ENCODE measurements at places on chromosomes 5 and 9.
A peak's percentile ranks its signal among the peaks of the same experiment; 100 is the strongest.

DNA sequence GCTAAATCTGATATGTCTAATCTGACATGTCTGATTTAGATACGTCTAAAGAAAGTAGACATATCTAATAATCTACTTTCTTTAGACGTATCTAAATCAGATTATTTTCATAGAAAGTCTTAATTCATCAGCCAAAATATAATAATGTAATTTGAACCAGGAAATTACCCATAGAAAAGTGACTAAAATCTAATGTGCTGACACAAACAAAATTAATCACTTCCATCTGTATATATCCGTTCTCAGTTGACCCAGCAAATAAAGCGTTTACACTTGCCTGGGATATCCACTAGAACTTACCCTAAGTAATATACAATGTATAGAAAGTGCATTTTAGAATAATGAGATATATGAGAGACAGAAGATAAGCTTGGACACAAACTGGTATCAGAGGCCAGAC lies 56.7 kb downstream of the TTLL11 start:
- no peak for DNase-seq

DNA sequence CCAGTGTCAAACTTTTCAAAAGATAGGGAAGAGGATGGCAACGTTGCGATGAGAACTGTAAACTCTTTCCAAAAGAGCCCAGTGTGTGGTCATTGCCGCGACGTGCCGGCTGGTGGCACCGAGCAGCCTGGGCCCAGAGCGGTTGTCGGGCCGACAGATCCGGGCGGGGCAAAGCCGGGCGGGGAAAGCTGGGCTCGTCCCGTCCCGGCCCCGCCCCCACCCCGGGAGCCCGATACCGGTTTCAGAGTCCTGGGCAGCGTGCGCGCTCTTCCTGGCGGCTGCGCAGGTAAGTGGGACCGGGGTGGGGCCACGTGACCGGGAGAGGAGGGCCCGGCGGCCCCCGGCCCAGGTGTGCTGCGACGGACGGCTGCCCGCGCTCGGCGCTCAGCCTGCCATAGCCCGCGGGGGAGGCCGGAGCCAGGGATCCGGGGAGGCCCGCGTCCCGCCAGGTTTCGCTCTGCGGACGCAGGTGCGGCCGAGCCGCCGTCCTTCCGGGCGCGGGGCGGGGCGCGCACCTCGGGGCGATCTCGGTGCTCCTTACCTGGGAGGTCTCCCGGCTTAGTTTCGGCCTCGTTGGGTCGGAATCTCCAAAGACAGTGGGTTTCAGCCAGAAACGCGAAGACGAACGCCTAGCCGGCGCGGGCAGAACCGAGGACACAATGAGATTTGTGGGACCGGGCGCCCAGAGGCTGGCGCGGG lies at the start of gene MARVELD2:
MARVELD2 (plus strand) TSS at position 232 of the 699 bp plus-strand sequence. CDS start 4,270 bp downstream, outside the sequence.
- peak; percentile 7 for DNase-seq

DNA sequence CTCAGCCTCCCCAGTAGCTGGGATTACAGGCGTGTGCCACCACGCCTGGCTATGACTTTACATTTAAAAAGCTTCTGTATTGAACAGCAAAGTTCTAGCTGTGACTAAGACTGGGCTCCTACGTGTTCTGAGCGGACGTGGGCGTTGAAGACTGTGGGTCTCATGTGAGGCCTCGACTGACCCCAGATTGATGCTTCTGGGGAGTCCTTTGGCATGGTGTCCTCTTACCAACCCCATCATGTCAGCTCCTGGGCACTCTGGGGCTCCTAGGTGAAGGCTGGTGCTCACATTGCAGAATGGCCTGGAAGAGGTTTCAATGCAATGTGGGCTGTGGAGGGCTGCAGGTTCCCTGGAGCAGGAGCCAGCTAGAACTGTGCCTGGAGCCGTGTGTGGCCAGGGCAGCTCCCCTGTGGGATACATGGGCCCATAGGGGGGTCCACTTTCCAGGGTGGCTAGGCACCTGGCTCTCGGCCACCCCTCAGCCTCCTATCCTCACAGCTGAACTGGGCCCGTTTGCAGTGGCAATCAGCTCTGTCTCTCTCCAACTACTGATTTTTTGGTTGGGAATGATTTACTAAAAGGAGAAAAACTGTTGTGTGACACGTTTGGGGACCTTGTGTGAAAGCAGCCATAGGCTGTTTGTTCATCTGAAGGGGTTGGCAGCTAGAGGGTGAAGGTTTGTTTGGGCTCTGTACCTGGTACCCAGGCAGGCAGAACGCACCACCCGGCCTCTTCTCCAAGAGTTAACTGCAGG lies 29.7 kb downstream of the SLC25A25 start:
- DNase-seq = no peak

DNA sequence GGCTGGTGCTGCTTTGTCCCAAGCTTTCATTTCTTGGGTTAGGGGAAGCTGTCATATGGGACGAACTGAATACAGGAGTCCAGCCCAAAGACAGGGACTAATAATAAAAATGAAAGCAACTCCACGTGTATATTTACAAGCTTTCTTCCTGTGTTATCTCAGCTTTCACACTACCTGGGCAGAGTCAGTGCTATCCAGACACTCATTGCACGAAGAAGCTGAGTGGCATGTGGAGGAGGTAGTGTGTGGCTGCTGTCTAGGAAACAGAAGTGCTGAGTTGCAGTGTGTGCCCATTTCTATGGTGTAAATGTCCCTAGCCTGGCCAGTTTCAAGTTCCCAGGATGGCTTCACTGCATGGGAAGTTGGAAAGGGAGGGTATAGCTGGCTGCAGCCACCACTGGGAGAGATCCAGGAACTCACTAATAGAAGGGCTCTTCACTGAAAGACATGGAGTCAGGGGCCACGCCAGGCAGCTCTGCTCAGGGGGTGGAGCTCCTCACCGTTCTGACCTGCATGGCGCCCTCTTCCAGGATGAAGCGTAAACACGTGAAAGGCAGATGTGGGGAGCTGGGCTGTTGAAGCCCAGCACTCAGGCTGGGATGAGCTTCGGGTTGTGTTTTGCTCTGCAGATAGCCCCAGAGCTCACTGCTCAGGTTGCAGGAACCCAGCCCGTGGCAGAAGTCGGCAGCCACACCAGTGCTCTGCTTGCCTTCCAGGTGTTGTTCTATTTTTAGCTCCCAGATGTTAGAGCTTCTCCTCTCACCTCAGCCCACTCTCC lies 116.9 kb downstream of the IRX2 start:
- DNase-seq = no peak

GRCh38 chr5:178670351-178670885 lies 43.6 kb upstream of the CLK4 start:
- no peak for DNase-seq

DNA sequence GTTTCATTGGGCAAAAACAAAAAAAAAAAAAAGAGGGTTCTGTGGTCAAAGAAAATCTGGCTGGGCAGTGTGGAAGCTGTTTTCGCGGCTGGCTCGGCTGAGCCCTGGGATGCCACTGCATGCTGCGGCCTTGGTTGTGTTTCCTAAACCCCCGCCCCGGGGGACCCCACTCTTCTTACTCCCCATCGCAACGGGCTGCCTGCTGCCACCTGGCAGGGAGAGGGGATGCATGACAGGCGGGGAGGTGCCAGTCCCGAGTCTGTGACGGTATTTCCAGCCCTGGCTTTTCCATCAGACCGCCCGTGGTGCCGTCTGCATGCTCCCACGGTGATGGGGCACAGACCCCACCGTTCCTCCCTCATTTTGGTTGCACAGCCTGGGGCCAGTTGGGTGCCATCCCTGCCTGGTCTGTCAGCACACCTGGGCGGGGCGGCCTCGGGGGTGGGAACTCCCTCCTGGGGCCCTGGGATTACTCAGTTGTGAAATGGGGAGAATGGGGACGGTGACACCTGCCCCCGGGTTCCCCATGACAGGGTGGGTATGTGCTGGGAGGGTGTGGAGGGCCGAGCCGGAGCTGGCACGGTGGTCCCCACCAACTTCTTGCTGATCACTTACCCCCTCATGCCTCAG lies 101.0 kb downstream of the RXRA start:
- no peak for DNase-seq

DNA sequence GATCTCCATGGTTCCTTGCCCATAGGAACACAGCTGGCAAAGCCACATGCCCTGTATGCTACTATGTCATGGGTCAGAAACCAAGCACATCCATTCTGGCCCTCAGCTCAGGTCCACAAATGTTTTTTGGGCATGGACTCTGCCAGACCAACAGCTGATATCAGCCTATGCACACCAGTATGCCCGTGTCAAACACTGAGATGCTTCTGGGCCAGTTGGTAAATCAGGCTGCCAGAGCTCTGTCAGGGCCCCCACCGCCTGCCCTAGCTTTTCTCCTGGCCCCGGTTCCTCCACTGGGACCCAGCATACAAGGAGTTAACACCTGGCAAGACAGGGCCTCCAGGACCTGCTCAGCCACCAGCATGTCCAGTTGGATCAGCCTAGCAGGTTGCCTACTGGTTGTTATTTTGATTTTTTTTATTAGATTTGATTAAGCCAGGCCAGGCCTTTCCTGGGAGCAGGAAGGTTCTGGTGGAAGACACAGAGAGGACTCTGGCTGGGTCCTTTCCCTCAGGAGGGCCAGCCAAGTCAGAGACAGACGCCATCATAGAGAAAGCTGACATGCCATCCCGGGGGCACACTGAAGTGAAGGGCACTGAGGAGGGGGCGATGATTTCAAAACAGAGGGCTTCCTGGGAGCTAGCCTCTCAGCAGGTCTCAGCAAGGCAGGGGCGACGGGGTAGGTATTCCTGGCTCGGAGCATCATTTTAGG lies 65.8 kb downstream of the TSTD2 start:
- no peak for DNase-seq

DNA sequence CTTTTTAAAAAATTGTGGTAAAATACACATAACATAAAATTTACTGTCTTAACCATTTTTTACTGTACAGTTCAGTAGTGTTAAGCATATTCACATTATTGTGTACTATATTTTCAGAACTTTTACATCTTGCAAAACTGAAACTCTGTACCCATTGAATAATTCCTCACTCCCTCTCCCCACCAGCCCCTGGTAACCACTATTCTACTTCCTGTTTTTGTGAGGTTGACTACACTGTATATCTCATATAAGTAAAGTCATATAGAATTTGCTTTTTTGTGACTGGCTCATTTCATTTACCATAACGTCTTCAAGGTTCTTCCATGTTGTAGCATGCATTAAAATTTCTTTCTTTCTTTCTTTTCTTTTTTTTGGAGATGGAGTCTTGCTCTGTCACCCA lies 87.0 kb downstream of the LNPEP start:
- no peak for DNase-seq

- DNase-seq = no peak
Measured at GRCh38 chr9:1939926-1940368, 75.2 kb upstream of the SMARCA2 start.

GRCh38 chr9:133341369-133342068 lies 5.5 kb upstream of the SURF6 start:
- no peak for DNase-seq

GRCh38 chr9:110105107-110105506 lies 102.9 kb downstream of the C9orf152 start:
- no peak for DNase-seq

DNA sequence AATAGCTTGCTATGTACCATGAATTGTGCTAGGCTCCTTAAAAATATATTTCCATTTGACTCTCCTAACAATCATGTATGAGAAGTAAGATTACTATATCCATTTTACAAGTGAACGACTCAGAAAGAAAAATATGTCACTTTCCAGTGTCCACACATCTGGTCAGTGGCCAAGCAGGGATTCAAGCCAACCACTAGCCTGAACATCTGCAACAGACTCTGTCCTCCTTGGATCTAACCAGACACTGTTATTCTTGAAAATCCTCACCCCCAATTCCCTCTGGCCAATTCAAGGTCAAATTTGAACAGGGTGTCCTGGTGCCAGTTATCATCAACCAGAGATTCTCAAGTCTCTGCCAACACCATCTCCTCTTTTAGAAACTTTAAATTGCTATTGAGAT lies 344.1 kb upstream of the WWC1 start:
- no peak for DNase-seq

GRCh38 chr9:74132986-74133385 lies 364.1 kb upstream of the RORB start:
- no peak for DNase-seq

- DNase-seq = no peak
Measured at GRCh38 chr5:94784536-94785505, 166.4 kb downstream of the SLF1 start.

GRCh38 chr9:135664266-135664665 lies 1.2 kb downstream of the LCN9 start:
- DNase-seq = no peak

DNA sequence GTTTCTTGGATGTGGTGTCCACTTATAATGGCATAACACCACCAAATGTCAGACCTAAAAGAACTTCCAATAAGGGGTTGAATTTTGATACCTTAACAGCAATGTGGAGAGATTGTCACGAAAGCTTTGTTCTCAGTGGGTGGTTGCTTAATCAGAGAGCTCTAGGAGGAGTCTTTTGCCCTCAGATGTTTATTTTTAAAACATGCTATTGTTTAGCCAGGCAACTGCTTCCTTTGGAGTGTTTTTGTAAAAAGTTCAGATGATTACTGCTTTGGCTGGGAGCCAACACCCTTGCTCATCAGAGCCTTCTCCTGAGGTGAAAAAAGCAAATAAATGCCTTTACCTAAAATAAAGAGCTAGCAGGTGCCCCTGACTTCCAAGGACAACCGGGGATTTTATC lies 65.0 kb downstream of the SLC1A1 start:
- DNase-seq = no peak

GRCh38 chr5:68288707-68289134 lies 73.2 kb downstream of the PIK3R1 start:
- DNase-seq = no peak

DNA sequence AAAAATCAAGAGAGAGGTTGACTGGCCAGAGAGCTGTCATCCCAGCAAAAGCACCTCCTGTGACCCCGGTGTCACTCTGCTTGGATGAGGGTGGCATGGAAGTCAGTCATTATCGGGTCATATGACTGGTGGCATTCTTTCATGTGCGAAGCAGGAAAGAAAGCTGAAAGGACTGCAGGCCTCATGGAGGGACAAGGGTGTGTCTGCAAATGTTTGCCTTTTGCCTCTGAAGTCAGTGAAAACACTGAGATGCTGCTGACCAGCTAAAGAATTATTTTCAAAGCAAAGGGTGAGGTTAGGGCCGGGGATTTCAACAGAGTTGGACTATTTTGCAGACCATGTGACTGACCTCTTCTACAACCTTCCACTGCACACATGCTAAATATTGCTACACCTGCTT lies 298.3 kb downstream of the CSNK1G3 start:
- no peak for DNase-seq

- no peak for DNase-seq
Measured at GRCh38 chr5:148909040-148909439, 82.6 kb downstream of the ADRB2 start.

- no peak for DNase-seq
Measured at GRCh38 chr5:154446195-154447088, 645 bp downstream of the SAP30L start.

- no peak for DNase-seq
Measured at GRCh38 chr5:107253246-107253645, 417.5 kb downstream of the EFNA5 start.

DNA sequence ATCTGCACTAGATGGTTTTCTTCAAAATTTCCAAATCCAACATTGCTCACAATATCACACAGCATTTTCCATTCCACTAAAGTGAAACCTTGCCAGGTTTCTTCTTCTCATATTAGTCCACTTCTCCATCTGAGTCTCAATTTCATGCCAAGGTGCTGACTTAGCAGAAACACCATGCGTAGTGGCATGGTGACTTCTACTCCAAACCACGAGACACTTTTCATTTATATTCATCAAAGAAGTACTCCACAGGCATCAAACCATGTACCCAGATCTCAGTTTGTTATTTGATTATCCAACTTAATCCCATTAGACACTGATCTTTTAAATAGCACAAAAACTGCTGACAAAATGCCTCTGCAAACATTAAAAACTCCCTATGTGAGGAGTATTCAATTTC lies 233.4 kb upstream of the ITGA1 start:
- no peak for DNase-seq

All from stimulated activated CD8-positive, alpha-beta memory T cell treated with anti-CD3 and anti-CD28 coated beads, Interleukin-4, amount 100 ng/mL, for 4 hours (primary cell).